AG04450 (cell line): ENCODE measurements at places on chromosomes 6 and 20.

- no peak for DNase-seq
Observed at GRCh38 chr20:48794816-48795457, 32.9 kb downstream of the PREX1 start.

DNA sequence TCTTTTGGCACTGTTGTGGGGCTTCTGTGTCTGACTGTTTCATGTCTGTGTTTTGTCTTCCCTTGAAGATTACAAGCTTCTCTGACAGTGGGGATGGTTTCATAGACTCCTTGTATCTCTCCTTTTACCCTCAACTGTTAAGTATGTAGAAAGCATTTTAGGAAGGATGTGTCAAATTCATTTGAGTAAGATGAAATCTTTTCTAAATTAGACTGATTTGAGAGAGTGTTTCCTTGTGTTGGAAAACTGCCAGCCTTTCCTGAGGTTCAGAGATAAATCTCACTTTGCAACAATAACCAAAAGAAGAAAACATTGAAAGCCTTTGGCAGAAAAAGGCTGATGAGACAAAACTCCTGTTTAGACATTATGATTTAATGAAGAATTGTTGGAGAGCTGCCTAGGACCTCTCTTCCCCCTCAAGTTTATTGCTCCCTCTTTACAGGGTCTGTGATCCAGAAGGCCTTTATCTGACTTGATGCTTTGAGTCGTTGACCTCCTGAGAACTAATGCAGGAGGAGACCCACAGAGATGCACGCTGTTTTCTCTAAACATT lies 68.3 kb downstream of the ANKS1A start:
- no peak for DNase-seq

DNA sequence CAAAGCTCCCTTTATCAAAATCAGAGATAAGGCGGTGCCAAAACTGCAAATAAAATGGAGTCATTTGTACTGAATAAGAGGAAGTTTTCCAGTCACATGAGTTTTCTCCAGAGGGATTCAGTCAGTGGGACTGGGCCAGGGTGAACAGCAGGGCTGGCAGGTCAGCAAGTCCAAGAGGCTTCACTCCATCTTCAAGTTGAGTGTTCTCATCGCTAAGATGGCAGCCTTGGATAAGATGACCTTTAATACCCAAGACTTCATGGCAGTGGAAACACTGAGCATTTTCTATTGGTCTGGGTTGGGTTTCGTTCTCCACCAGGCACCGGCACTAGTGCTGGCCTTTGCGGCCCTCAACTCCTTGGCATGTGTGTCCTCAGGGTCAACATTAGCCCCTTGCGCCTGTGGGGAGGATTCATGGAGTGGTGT lies 29.3 kb upstream of the IGF2R start:
- no peak for DNase-seq

DNA sequence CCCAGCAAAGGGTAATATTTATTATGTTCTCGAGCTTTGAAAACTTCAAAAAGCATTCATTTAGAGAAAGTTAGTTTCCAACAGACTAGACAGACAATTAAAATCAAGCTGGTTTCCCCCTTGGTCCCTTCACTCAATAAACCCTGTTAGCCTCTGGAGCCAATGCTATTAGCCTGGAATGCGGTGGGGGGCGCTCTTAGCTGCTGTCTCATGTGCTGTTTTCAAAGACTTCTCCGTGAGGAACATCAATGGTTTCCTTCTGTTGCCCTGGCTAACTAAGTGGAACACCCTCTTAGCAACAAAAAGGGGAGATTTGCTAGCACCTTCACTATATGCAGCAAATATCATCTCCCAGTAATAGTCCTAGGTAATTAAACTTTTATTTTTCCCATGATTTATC lies 86.4 kb downstream of the LY86 start:
- no peak for DNase-seq

- no peak for DNase-seq
Observed at GRCh38 chr6:166752928-166753721, 126.1 kb upstream of the RPS6KA2 start.

- no peak for DNase-seq
Observed at GRCh38 chr6:113672491-113673149, 184.5 kb upstream of the MARCKS start.

- no peak for DNase-seq
Observed at GRCh38 chr6:117110146-117110545, 155.2 kb upstream of the VGLL2 start.
